Upper lobe of right lung (tissue), 1 donor: ENCODE measurements at places on chromosomes 1 and 21. TPM values are rescaled to one million over a fixed set of nuclear protein-coding genes. Genes with fewer than 3 reads are reported as not detected.

DNA sequence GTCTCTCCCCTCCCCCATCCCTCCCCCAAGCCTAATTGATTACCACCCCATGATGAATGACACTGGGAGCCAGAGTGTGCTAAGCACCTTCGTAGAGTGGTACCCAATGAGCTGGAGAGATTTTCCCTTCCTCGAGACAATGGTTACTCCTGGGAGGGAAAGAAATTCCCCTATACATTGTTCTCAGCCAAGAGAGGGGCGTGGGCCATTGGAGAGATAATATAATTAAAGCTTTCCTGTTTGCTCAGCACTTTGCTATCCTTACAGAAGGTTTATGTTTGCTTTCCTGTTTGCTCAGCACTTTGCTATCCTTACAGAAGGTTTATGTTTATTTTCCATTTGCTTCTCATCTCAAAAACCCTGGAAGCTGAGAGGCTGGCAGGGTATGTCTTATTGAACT is 126.1 kb upstream of the KLHDC7A start:
- DNase-seq: no peak

GRCh38 chr1:175884369-175884768 is 141.0 kb upstream of the TNR start:
- DNase-seq: no peak

- DNase-seq: no peak
These were observed 302.1 kb upstream of the RRP15 start for GRCh38 chr1:217983051-217983375.

DNA sequence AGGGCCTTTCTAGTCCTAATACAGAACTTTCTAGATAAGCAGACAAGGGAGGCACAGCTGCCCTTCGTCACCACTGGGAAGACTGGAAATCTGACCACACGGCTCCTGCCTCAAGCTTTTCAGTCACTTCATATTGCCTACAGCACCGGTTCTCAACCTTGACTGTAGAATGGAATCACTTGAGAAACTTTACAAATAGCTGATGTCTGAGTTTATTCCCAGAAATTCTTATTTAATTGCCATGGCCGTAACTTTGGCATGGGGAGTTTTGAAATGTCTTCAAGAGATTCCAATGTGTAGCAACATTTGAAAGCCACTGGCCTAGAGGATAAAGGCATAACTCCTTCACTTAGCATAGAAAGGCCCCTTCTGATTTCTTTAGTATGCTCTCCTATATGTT is 42.4 kb upstream of the STMN1 start:
- no peak for DNase-seq

DNA sequence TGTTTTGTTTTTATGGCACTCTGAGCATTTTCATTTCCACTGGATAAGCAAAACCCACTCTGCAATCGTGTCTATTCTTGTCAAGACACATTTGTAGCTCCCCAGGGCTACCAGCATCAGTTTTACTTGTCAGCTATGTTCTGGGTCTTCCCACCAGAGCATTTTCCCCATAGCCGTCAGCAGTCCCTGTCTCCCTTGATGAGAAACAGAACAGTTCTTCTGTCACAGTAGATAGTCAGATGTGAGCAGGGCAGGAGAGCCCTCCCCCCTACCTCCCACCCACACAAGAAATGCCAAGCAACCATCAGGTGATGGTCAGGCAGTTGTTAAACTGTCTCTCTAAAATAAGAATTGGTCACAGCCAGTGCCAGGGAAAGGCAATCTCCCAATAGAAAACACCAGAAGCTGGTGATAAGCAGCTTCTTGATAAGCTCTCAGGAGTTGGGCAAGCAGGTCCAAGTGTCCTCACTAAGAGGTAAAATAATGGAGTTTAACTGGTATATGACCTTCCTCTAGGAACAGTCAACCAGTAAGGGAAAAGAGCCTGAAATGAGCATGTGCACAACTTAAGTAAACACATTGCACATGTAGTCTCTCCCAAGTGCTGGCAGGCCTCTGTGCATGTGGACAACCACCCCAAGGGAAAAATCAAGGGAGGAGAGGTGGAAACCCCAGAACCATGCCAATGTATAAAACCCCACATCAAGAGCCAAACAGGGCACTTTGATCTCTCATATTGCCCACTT is 208.2 kb downstream of the S1PR1 start:
- no peak for DNase-seq

DNA sequence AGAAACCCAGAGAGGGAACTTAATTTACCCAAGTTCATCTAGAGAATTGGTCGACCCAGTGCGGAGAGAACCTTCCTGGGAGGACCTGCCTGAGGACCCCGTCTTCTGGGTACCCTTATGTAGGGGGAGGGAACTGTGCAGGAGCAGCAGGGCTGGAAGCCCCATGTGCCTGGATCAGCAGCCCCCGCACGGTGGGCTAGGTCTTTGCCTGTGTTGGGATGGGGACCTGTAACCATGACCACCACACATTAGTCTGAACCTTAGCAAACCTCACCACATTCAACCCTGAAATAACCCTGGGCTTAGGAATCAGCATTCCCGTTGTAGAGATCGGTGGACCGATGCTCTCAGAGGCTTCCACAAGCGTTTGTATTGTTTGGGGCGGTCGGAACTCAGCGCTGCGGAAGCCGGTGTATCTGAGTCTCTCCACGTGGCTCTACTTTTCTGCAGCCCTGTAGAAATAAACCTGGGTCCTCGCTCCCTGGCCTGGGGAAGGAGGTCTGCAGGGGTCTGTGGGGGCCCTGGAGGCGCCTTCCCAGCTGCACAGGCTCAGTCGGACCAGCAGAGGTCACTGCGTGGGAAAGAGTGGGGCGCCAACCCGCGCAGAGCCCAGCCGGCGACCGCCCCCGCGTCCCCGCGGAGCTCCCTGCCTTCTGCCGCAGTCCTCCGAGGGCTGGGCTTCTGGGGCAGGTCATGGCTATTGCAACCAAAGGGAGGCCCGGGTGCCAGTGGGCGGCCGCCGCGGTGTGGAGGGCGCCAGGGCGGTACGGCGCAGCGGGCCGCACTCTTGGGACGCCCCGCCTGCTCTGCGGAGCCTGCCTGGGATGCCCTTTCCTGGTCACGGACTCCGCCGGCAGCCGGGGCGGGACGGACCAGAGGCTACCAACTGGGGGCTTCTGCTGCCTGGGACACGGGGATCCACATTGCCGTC is 36.2 kb upstream of the KCNA10 start:
- peak; percentile 84 for DNase-seq

GRCh38 chr1:58437623-58438022 is 108.9 kb downstream of the OMA1 start:
- DNase-seq: no peak

DNA sequence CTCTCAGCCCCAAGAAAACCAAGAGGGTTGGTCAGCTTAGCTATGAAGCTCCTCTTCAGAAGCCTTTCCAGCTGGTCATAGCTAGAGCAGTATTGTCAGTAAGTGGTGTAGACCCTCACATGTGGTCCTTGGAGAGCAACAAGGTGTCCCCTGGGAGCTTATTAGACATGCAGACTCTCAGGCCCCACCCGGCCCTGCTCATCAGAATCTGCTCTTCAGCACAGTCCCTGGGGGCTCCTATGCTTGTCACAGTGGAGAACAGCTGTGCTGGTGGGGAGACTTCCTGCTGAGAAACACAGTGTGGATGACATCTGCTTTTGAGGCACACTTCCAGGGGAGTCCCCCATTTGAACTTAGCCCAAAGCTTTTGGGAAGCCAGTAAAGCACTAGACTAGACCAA is 21.9 kb upstream of the NEK2 start:
- DNase-seq: no peak

- no peak for DNase-seq
These were observed 199.7 kb upstream of the TMPRSS15 start for GRCh38 chr21:18603261-18603660.

- DNase-seq: no peak
These were observed 21.4 kb downstream of the LIN9 start for GRCh38 chr1:226287587-226287986.

DNA sequence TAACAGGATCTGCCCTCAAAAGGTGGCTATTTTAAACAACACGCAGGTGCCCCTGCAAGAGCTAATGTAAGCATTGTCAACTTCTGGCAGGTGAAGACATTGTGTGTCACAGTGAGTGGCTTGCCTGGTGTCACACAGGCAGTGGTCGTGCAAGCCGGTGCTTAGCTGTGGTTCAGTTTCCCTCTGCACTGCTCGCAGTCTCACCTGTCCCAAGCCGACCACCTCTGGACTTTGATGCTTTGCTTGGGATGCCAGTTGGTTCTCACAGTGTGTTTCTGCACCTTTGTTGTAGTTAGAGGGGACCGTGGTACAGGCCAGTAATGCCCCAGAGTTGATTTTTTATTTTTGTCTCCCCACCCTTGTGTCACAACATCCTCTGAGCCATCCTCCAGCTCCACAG is 85.2 kb downstream of the UCK2 start:
- DNase-seq: no peak

DNA sequence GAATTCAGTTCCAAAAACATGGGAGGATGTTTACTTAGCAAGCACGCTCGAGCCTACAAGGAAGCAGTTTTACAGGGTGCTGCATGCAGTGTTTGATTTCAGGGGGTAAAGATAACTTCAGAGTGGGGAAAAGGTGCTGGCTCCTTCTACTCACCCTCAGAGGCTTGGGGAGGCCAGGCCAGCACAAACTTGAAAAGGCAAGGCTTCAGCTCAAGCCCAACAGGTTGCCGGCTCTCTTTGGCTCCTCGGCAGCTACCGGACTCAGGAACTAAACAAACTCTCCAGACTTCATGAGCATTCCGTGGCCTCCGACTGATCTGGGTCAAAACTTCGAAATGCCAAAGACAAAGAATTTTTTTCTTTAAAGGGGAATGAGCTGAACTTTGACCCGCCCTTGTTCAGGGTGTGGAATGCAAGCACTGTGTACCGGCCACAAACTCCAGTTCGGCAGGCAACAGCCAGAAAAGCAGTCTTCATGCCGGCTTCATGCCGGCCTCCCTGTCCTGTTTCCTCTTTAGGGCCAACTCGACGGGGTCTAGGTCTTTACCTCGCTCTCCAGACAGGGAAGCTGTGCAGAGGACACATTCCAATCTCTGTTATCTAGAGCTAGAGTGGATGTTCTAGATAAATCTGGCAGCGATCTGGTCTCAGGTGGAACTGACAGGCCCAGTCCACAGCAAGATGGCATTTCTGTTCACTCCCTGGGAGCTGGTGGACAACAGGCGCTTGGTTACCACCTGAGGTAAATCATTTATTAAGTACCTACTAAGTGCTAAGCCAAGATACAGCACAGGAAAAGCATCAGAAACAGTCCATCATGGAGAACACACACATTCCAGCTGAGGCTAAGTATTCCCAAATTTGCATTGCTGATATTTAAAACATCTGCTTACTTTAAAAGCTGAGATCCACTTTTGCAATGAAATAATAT is 75.0 kb downstream of the CD46 start:
- peak; percentile 71 for DNase-seq

TRIM46 gene
- total RNA-seq: 0.43 TPM

- no peak for DNase-seq
These were observed 450 bp downstream of the SDE2 start for GRCh38 chr1:225998560-225999226.

DNA sequence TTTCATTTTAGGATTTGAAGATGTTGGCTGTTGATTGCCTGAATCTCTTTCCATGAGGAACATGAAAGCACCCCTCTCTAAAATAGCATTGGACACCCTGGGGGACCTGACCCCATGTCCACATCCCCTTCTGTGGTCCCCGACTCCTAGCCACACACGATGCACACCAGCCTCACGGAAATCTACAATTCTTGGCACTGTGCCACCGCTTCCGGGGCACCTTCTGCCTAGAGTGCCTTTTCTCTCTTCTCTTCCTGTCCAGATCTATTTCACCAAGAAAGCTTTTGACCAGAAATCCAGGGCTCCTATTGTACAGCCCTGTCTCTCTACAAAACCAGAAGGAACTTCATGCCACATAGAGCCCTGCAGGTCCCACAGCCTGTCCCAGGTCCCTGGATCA is 50.3 kb downstream of the MYSM1 start:
- DNase-seq: no peak

GRCh38 chr1:156523801-156524480 is 23.4 kb upstream of the MEF2D start:
- no peak for DNase-seq

ILDR2 gene
- 0.98 TPM for total RNA-seq

DNA sequence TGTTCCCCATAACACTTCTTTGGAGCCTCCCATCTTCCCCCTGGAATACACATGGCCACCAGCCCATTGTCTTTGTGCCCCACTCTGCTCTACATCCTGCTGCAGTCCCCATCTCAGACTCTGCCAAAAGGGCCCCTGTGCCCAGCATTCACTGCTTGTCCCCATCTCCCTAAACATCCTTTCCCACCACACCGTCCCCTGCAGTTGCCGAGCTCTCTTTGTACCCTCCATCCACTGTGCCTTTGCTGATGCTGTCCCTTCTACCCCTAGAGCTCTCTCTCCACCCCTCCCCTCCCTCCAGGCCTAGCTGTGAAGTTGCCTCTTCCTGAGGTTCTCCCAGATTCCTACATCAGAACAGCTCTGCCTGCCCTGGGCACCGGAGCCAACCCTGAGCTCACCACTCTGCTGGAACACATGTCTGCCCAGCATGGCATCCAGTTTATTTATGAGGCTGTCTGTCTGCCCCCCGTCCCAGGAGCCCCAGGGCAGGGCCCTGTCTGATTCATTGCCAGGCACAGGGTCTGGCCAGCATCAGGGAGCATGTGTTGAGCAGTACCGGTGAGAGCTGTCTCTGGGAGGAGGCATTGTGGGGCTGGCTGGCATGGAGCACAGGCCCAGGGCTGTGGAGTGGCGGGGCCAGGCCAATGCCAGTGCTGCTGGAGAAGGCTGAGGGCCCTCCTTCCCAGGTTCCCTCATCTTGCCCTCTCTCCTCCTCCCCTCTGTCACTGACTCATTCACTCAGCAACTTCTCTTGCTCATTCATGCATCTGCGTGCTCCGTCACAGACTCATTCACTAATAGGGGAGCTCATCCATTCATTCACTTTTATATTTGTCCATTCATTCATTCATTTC is 28.8 kb downstream of the EDN2 start:
- DNase-seq: no peak

FCRL4 gene
- total RNA-seq: not detected

DNA sequence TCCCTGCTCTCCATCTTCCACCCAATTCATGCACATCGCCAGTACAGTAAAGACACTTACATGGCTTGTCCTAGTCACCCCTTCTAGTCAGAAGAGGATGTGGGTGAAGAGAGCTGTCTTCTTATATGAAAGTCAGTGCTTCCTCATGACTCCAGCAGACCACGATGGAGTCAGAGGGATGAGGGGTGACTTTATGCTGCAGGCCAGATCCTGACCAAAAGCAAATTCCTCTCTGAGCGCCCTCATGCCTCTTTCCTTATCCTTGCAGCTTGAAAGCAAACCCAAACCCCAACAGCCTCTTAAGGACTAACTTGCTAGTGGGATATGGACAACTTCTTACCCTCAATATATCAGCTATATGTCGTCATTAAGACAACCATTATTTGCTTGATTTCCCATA is 348.2 kb upstream of the DUSP10 start:
- DNase-seq: no peak

SLC44A5 gene
- 0.55 TPM for total RNA-seq

RBP7 gene
- total RNA-seq: 8.7 TPM

COL6A2 gene
- total RNA-seq: 269 TPM

OR2M3 gene
- not detected for total RNA-seq

KIAA1614 gene
- total RNA-seq: 5.5 TPM
